ENCODE measurements at places on chromosomes 12 and 14.

DNA sequence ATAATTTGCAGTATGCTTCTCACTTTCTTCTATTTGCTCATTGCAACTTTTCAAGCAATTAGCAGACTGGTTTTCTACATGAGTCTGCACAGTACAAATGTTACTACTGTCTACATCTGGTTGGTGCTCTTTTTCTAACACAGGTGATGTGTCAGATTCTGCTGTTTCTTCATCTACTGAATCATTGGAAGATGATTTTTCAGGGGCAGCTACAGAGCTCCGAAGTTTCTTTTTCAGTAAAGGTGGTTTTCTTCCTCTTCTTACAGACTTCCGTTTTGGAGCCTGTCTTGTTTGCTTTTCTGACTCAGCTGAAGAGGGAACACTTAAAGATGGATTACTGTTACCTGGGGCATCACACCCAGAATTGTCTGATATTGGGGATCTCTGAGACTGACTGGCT lies 62.1 kb downstream of the SCAF11 start:
- DNase-seq = no peak

DNA sequence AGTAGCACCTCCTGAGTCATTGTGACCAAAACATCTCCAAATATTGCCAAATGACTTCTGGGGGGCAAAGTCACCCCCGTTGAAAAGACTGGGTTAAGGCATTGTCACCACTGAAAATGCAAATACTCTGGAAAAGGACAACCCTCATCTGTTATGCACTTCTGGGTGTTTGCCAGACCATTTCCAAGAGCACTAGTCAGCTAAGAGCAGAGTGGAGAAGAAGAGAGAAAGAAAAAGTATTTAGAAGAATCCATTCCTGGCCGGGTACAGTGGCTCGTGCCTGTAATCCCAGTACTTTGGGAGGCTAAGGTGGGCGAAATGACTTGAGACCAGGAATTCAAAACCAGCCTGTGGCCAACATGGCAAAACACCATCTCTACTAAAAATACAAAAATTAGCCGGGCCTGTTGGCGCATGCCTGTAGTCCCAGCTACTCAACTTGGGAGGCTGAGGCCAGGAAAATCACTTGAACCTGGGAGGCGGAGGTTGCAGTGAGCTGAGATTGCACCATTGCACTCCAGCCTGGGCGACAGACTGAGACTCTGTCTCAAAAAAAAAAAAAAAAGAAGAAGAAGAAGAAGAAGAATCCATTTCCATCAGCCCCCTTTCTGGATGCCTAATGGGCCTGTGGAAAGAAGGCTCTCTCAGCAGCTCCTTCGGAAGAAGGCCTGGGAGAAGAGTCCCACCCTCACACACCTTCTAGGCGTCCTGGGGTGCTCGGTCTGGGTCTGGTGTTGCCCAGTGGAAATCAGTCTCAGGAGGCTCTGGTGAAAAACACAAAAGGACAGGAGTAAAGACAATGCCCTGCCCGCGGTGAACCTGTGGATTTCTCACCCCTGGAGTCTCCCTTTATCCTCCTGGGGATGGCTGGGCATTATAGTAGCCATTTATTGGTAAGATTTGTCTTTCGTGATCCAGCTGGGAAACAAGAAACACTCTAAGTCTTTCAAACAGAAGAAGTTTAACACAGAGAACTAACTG lies 3.5 kb upstream of the LTBR start:
- DNase-seq = no peak

GRCh38 chr12:90071996-90072395 lies 363.4 kb upstream of the ATP2B1 start:
- DNase-seq = no peak

DNA sequence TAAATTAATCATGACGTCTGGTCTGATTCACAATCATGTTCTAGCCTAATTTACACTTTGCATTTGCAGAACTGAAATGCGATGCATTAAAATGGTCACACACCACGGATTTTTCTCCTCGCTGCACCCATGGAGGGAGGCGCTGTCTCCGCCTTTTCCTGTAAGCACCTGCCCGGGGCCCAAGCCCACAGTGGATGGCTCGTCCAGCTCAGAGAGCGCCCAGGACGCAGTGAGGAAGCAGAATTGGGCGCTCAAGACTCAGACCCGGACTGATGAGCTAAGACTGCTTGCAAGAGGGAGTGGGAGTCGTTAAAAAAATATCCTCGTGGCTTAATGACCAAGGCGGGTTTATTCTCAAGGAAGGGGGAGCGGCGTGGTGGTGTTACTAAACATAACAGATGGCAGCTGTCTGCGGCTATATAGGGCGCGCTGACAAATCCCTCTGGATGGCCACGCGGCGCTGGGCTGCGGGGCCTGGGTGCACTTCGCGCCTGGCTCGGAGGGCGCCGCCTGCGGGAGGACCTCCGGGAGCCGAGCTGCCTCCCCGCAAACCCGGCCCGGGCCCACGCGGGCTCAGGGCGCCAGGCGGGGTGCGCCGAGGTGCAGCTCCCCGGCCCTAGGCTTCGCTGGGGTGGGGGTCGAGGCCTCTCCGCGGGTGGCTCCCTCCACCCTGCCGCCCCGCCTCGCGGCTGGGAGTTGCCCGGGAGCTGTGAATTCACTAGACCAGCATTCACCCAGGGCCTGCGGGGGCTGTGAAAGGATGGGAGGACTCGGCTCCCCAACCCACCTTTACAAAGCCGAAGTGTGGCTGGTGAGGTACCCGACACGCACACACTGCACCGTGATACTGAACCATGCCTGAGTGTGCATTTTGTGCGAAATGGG lies 78.7 kb downstream of the PPM1A start:
- DNase-seq = no peak

GRCh38 chr14:77260631-77261030 lies 10.4 kb downstream of the NGB start:
- no peak for DNase-seq

- no peak for DNase-seq
Measured at GRCh38 chr14:99038431-99038820, 233.6 kb downstream of the BCL11B start.

- no peak for DNase-seq
Measured at GRCh38 chr14:71322655-71323250, 415.5 kb downstream of the PCNX1 start.

DNA sequence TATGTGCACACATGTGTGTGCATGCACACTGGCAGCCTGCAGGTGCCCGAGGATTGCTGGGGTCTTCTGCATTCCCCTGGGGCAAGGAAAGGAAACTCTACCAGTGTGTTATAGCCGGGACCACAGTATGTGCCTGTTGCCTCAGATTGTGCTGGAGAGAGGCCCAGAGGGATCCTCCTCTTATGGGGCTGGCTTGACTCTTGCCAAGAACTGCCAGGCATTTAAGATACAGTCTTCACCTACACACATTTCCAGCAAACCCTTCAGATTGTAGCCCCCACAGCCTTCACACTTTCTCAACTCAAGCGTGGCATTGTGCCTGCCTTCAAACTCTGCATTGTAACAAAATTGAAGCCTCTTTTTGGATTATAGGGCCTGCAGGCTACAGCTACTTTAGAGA lies 176.7 kb upstream of the DYRK2 start:
- DNase-seq = no peak

- DNase-seq = no peak
Measured at GRCh38 chr12:124085419-124086296, 112.6 kb downstream of the ZNF664 start.

GRCh38 chr14:99602788-99603415 lies 1.1 kb downstream of the CCDC85C start:
- no peak for DNase-seq

- no peak for DNase-seq
Measured at GRCh38 chr14:94143711-94144110, 14.3 kb upstream of the IFI27L2 start.

GRCh38 chr12:89769483-89769818 lies 60.8 kb upstream of the ATP2B1 start:
- DNase-seq = no peak

DNA sequence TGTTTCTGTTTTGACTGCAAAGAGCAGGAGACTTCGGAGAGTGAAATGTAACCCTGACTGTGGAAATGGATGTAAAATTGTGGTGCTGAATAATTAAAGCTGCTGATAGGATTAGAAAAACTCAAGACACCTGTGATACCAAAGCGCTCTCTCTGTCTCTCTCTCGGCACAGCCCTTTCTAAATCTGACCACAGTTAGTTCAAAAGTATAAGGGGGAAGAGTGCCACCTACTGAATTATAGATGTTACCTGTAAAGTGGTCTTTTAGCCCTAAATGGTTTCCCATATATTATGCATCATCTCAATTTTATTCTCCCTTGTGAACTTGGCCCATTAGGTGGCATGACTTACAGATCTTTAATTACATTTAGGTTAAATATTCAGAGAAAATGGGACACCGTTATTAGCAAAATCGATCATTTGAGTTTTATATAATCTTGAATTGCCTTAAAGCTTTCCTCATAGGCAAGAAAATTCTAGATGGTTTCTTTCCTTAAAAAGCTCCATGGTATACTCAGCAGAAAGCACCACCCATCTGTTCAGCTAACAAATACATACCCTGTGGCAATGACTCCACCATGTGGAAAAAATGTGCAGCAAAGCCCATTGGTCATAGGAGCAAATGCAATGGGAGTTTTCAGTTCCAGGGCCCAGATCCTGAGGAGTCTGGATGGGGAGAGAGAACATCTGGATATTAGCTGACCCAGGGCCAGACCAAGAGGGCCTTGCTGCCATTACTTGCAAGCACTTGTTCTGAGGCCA lies 18.1 kb downstream of the RFC5 start:
- DNase-seq = no peak

- no peak for DNase-seq
Measured at GRCh38 chr14:103697206-103697602, 18.0 kb downstream of the XRCC3 start.

DNA sequence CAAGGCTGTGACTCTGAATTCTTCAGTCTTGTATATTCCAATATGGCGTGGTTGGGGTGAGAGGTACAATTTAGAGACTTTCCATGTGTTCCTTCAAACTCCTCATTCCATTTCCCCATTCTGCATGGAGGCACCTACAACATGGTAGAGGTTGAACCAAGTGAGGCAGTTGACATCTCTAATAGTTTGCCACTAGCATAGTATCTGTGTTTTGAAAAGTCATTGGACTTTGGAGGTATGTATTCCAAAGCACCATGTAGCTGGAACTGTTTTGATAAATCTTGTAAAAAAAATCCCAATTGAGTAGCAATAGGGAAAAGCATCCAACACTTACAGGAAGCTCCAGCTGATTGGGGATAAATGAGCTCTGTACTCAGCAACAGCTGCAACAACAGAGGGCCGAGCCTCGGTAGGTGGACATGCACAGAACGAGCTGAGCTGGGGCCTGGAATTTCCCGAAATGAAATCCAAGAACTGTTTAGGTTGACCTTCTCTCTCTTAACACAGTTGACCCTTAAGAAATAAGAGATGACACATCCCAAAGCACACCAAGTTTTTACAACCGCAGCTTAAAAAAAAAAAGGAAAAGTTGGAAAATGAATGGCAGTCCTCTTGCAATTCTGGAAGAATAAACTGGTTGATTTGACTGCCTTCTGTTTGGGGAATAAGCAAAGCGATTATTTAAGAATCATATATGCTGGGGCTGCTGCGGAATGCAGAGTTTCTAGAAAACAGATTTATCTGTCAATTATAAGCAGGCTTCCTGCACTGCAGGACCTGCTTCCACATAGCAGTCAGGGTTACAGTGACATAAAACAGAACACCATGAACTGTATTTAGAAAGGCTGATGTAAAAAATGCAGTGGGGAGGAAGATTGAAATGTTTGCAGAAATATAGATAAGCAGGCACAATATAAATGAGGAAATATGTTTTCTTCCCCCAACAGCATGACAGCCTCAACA lies 194.6 kb upstream of the KRR1 start:
- DNase-seq = no peak

- no peak for DNase-seq
Measured at GRCh38 chr12:55443776-55444175, at the start of gene OR6C2. OR6C2 (plus strand) TSS chr12:55444076; CDS start chr12:55452214, 8,138 bp downstream.

DNA sequence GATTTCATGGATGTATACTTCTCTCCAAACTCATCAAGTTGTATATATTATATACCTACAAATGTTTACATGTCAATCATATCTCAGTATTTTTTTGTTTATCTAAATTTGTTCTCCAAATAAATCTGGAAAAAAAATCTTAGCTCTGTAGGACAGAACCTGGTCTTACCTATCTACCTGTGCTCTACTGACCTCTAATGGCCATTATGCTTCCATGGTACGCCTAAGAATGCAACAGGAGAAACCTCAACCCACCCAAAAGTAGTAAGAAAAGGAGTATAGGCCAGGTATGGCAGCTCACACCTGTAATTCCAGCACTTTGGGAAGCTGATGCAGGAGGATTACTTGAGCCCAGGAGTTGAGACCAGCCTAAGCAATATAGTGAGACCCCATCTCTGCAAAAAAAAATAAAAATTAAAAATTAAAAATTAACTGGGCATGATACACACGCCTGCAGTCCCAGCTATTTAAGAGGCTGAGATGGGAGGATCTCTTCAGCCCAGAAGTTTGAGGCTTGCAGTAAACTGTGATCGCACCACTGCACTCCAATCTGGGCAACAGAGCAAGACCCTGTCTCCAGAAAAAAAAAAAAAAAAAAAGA lies 8.7 kb downstream of the OR11H4 start:
- no peak for DNase-seq

DNA sequence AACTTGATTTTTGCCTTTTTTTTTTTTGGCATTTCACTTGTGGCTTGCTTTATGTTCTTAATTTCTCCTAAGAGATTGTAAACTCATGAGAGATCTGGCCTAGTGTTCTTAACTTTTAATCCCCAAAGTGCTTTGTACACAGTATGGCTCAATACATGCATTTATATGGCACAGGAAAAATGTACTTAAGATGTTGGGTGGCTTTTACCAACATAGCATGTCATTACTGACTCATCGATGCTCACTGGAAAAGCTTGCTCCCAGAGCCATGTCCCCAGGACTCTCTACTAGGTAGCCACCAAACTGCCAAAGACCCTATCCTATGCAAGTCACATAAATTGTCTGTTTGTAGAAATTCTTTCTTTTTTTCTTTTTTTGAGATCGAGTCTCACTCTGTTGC lies 13.1 kb upstream of the SMCO3 start:
- no peak for DNase-seq

GRCh38 chr12:122244565-122245371 lies 18.9 kb upstream of the DIABLO start:
- DNase-seq = no peak

DNA sequence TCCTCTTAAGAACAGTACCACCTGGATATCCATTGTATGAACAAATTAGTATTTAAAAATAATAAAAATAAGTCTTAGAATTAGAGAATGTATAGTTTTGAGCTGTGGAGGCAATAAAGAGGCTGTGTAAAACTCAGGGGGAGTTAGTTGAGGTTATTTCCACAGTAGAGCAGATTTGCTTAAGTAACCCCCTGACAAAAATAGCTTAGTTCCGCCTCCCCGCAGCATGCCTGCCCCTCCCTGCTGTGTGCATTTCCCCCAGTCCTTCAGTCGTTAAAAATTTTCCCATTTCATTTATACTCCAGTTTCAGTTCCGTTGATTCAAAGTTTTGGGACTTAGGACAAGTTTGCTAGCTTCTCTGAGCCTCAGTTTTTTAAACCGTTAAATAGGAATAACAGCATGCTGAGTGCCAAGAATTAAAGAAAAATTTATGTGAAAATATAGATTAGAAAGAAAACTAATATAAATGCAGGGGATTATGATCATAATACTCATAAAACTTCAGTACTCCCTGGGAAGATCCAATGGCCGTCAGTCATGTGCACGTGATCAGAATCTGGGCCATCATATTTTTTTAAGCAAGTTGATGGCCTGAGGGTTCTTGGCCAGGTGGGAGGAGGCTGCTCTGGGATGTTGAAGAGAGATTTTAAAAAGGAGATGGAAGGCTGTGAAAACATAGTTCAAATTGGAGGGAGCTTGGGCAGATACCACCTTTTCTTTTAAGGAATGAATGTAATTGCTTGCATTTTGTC lies 14.5 kb upstream of the SLC38A2 start:
- DNase-seq = no peak

- no peak for DNase-seq
Measured at GRCh38 chr12:45670346-45671065, 59.0 kb upstream of the ARID2 start.

- no peak for DNase-seq
Measured at GRCh38 chr14:101849640-101850039, 88.1 kb downstream of the PPP2R5C start.
